Naive thymus-derived CD8-positive, alpha-beta T cell (primary cell): ENCODE measurements at places on chromosomes 16 and 17.
A peak's percentile ranks its signal among the peaks of the same experiment; 100 is the strongest.

- DNase-seq = no peak
Observed at GRCh38 chr16:49598383-49599170, 225.0 kb downstream of the C16orf78 start.

- no peak for DNase-seq
Observed at GRCh38 chr16:85422632-85423550, 190.2 kb upstream of the GSE1 start.

- no peak for DNase-seq
Observed at GRCh38 chr17:82358465-82359350, at the start of gene TEX19. Gene TEX19, plus strand, starts transcription at chr17:82359247. Its CDS starts 2,904 bp downstream, at chr17:82362151.

DNA sequence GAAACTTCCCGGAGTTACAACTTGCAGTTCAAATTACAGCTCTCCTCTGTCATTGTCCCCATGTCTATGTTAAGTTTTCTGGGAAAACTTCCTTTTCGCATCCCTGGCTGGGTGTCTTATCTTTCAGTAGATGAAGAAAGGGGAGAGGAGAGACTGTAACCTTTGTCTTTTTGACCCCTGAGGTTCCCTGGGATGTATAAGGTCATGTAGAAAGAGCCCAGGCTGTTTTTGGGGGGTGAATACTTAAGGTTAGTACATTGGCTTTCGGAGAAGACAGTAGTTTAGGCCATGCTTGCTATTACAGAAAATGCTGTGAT is 31.1 kb downstream of the HS3ST3B1 start:
- no peak for DNase-seq

DNA sequence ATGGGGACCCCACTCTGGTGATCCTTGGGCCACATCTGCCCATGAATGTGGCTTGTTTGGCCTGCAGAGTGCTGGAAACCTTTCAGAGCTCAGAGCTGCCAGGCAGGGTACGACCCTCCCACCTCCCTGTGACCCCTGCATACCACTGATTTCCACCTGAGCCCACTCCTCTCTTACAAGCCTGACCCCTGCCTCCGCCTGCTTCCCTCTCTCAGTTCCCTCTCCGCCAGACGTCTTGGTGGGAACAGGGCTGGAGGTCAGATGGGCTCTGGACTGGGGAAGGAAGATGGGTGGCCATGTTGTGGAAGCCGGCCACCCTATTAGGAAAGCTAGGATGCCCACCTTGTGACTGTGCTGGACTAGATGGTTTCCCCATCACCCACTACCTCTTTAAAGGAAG is 185.1 kb downstream of the KATNIP start:
- DNase-seq = no peak

- DNase-seq = no peak
Observed at GRCh38 chr16:27123795-27124409, 57.2 kb downstream of the C16orf82 start.

GRCh38 chr17:4097165-4097960 is 45.5 kb downstream of the ZZEF1 start:
- no peak for DNase-seq

DNA sequence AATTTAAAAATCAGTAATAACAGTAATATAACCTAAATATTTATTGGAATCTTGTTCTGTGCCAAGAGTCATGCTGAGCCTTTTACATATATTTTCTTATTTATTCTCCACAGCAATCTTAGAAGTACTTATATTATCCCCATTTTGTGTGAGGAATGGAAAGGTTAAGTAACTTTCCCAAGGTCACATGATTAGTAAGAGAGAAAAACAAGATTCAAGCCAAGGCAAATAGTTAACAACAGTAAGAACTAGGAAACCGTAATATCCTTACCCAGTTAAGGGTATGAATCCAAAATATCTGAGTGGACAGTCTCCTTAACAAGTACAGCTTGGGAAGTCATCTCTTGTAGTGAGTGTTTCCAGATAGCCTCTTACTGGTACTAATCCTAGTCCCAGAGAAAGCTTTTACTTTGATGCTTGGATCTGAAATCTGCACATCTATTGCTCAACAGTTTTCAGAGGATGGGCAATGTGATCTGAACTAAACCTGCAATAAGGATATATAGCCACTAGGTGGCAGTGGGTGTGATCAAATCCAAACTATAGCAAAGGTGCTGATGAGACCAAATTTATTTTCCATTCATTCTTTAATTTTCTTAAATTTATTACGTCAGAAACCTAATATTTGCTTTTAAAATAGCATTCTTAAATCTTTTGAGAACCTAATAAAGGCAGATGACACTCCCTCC is 23.3 kb downstream of the SHISA6 start:
- DNase-seq = no peak

- DNase-seq = no peak
Observed at GRCh38 chr17:58312021-58312630, 16.5 kb downstream of the TSPOAP1 start.

DNA sequence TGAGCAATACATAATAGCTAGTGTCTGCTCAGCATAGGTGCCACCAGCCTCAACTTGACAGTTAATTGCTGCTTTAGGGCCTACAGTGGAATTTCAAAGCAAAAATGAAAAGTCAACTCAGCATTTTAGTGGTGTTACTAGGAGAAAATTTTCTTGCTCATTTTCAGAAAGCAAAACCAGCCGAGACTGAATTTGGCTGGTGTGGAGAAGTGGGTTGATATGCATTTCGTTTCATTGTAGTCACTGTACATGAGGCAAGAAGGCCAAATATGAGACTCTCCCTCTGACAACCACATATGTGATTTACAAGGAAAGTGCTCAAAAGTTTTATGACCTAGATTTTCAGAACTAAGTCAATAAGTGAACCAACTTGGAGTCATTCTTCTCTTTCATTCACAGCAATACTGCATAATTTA is 54.0 kb downstream of the DUSP14 start:
- DNase-seq = no peak

DNA sequence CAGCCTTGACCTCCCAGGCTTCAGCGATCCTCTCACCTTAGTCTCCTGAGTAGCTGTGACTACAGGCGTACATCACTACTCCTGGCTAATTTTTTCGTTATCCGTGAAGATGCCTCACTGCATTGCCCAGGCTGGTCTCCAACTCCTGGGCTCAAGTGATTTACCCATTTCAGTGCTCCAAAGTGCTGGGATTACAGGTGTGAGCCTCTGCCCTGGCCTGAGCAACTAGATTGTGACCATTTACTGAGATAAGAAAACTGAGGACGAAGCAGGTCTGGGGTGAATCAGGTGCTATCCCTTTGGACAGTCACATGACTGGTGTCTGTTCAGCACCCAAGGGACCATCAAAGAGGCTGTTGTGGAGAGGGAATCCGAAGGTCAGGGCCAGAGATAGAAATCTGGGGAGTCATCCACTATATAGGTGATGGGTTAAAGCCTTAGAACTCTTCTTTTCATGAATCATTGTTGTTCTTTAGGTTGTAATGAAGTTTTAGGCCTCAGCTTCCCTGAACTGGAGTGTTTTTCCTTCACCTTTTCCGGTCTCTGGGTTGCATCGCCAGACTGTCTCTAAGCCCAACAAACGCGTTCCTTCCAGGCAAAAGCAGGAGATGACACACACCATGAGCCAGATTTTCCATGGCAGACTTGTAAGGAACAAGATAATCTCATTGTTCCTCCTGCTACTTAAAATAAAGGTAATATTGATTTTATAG is 62.5 kb downstream of the FTO start:
- DNase-seq = no peak

DNA sequence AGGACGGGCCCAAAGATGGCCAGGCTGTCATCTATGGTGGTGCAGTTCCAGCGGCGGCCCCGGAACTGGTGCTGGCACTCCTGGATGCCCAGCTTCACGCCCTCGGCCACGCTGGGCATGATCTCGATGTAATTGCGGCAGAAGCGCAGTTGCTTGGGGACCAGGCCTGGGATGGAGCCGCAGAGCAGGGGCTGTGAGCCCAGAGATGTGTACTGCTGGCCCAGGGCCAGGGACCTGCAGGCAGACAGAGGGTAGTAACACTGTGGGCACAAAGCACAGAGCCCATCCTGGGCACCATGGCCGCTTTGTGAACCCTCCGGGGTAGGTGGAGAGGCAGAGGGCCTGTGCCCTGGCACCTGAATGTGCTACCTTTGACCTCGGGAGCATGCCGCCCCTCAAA is 44.8 kb downstream of the WNT3 start:
- no peak for DNase-seq

DNA sequence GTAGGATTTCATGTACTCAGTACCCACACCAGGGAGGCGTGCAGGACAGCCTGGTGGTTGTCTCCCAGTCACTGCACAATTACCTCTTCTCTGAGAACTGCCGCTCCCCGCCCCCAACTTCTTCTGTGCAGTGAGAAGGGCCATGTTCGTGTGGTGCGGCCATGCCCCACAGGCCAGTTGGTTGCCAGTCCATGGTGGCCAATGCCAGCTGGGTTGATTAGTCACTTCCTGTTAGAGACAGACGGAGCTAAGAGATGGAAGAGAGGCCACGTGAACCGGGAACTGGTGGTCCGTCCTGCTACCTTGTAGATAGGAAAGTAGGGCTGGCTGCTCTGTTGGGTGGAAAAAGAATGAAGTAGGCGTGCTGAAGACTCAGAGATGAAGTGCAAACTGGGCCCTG is 206.5 kb downstream of the ABCC12 start:
- no peak for DNase-seq

DNA sequence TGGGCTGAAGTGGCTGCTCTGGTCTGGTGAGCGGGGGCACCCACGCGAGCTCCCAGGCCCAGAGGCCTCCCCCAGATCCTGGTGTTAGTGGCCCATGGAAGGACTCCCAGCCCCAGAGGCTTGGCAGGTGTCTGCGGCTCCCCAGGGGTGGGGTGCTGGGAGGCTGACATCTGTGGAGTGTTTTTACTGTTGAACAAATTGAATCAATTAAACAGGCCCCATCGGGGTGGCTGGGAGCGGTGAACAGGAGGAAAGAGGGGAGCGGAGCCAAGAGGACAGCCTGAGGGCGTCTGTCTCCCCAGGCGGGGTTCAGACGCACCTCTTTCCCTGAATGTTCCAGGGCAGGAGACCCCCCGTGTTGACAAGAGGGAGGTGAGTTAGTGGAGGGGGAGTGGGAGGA is 29.9 kb downstream of the ACTG1 start:
- DNase-seq = no peak

DNA sequence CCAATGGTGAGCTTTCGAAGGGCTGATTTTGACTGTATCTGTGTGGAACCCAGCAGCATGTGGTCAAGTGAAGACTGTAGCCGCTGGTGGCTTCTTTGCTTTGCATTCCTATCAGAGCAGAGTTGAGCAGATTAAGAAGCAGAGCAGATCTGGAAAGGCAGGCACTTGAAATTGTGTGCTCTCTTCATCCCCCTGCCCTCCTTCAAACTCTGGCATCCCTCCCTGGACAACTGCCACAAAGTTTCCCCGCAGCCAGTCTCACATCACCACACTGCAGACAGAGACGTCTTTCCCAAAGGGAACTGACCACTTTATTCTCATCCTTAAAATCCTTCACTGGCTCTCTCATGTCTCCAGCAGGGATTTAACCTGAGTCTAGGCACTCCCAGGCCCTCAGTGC is 237.1 kb upstream of the DYNLRB2 start:
- no peak for DNase-seq

DNA sequence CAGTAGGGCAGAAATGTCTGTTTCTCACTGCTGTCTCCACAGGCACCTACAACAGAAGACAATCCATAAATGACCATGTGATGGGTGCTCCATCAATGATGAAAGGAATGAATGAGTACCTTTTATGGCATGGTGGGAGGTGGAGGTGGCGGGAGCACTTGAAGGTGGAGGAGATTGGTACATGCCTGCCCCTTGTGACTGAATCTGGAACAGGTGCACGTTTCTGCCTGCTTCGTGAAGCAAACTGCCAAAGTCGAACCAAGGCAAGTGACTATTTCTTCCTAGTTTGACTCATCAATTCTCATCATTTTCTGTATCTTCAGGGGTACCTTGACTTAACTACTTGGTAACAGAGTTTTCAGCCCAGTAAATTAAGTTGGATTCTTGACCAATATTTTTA is 25.4 kb downstream of the CDRT15 start:
- no peak for DNase-seq

GRCh38 chr17:43601280-43602039 is 55.3 kb upstream of the ETV4 start:
- DNase-seq = no peak

DNA sequence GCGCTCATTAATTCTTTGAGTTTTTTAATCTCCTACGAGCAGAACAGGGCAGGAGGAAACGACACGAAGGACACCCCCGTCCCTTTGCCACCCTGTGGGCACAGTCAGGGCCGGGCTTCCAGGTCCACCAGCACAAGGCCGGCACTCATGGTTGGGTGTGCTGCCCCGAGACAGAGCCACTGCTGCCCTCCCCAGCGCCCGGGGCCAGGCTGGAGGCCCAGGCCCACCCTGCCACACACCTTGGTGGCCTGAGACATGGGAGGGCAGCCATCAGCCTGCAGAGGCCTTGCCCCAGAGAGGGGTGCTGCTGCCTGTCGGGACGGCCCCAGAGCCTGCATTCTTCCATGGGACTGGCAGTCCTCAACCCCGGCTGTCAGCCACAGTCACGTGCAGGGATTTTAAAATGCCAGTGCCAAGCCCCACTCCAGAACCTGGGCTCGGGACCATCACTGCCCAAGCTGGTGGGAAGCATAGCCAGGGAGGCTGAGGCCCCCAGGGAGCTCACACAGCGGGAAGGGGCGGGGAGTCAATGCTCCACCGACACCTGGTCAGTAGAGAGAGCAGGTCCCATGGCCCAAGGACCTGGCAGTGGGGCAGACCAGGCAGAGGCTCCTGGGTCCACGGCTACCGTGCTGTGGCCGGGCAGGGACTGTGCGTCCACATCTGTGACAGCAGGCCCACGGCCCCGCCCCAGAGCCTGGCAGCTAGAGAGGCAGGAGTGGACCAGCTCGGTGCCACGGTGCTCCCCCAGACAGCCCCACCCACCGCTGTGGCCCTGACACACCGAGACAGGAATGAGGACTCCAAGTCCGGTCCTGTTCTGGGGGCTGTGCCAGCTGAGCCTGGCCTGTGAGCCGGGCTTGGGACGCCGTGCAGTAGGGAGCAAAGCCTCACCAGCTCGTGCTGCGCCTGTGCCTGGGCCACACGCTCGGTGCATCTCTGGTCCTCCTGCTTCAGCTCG is 27.5 kb downstream of the CEP131 start:
- DNase-seq = no peak

GRCh38 chr16:79265196-79265595 is 335.3 kb downstream of the MAF start:
- DNase-seq = no peak

DNA sequence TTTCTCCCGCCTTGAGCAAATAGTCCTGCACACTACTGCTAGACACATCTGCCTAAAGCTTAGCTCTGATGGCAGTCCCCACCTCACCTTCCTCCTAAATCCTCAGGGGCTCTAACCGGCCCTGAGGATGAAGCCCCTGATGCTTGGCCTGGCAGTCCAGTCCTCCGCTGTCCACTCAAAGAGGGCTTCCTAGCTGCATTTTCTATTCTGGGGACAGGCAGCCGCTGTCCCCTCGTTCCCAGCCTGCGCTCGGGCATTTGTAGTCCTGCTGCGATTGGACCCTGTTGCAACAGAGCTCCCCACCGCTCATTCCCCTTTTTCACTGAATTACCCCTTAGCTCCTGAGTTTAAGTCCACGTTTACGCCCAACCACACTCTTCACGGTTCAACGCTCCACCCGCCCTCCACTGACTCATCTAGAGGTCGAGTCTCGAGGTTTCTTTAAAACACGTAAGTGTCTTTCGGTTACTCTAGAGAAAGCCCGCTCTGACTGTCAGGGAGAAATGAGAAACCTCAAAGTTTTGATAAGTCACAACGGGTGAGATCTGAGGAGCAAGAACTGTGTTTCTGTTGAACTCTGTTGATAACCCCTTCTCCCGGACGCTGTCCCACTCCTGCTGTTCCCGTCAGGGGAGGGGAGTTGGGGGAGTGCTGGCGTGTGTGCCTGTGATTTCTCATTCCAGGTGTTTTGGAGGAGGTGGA is 4.5 kb downstream of the CCR7 start:
- DNase-seq = peak; percentile 73

- no peak for DNase-seq
Observed at GRCh38 chr16:65121870-65122723, at the start of gene CDH11. Gene CDH11, minus strand, starts transcription at chr16:65122063. Its CDS starts 117,194 bp downstream, at chr16:65004869.
